ENCODE measurements at places on chromosomes 16 and 17.

GRCh38 chr17:49101054-49101534 lies 31.5 kb upstream of the B4GALNT2 start:
- DNase-seq = no peak

- DNase-seq = no peak
Measured at GRCh38 chr16:19138601-19139000, 24.8 kb downstream of the ITPRIPL2 start.

DNA sequence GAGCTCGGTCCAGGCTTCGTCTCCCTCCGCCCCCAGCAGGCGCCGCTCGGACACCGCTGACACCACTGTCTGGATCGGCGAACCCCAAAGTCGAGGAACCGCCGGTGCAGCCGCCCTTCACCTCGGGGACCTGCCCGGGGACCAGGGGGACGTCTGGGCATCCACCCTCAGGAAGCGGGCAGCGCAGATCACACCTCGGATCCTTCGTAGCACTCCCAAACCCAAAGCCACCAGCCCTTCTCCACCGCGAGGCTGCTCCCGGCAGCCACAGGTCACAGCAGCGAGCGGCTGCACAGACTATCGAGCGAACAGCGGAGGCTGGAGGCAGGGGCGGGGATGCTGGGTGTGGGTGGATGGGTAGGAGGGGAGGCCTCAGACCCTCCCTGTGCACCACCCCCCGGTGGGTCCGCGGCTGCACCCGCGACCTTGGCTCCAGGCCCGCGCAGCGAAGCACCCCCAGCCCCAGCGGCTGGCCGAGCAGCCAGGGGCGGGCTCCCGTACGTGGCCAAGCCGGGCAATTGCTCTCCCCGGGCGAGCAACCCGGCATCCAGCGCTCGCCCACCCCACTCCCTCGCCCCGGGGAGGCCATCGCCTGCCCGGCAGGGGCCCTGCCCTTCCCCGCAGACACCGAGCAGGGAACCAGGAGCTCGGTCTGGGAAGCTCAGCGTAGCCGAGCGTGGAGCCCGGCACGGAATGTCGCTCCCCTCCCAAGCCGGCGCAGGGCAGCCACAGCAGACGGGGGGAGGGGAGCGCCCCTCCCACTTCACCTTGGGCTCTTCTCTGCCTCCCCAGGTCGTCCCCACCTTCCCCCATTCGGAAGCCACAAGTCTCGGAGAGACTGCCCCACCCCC lies 1.0 kb downstream of the SDK2 start:
- DNase-seq = peak; percentile 67

DNA sequence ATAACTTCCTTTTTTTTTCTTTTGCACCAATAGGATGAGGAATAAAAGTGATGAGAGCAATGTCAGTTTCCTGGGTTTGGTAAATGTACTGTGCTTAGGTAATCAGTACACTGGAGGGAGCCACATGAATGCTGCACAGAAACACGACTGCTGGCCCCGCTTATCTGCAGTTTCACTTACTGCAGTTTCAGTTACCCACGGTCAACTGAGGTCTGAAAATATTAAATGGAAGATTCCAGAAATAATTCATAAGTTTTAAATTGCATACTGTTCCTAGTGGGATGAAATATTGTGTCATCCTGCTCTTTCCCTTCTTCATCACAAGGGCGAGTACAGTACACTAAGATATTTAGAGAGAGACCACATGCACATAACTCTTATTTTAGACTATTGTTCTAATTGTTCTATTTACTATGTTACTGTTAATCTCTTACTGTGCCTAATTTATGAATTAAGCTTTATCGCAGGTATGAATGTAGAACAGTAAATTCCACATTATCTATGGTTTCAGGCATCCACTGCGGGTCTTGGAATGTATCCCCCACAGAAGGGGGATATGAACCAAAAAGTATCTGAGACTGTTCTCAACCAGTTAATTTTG lies 6.4 kb upstream of the LGALS3BP start:
- no peak for DNase-seq

GRCh38 chr17:81039854-81040758 lies 5.2 kb downstream of the BAIAP2 start:
- DNase-seq = peak; percentile 51

GRCh38 chr17:42459801-42460281 lies 1.2 kb downstream of the ATP6V0A1 start:
- no peak for DNase-seq

DNA sequence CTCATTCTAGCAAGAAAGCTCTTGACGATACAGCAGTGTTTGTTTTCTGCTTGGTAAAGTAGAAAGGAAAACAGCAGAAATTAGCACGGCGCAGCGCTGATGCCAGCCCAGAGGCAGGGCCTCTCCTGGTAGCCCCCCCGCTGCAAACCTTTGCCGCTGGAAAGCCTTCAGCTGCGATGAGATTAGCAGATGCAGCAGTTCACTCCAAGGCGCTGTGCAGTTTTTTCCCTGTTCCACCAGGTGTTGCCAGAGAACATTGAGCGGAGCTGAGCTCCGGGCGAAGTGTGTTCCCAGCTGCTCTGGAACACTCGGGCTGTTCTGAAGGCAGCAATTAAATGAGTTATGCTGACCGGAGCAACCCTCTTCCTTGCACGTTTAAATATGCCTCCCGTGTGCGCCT lies 72.5 kb downstream of the RBFOX1 start:
- DNase-seq = peak; percentile 78
